ENCODE measurements at places on chromosomes 12 and 14.

GRCh38 chr14:55433880-55434804, 6.3 kb downstream of the TBPL2 start:
- DNase-seq = no peak

GRCh38 chr12:116599285-116600136, 40.3 kb downstream of the MAP1LC3B2 start:
- peak; percentile 82 for DNase-seq

DNA sequence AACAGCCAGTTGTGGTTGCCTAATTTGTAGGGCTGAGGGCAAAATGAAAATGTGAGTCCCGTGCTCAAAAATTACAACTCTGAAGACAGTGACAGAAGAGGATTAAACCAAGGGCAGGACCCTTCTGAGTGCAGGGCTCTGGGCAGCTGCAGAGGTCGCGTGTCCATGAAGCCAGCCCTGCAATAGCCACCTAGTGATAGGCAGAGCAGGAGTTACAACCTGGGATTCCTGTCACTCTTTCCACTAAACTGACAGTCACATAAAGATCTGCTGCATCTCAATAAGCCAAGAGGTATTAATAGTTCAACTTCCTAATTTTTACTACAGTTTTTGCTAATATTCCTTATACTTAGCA, 94.1 kb downstream of the SLC2A13 start:
- no peak for DNase-seq

DNA sequence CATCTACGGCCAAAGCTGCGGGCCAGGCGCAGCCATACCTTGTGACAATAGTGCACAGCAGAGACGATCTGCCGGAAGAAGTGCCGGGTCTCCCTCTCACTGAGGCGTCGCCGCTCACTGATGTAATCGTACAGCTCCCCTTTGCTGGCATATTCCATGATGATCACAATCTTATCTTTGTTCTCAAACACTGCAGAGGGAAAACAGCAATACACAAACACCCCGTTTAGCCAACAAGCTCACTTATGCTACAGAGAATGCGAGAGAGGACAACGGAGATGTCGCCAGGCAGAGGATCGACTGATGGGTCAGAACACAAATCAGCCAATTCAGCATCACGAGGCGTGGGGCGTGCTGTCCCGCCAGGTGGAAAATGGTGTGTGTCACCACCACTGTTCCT, 52.1 kb downstream of the NUAK1 start:
- no peak for DNase-seq

- DNase-seq = no peak
Observed at GRCh38 chr14:66009089-66009488, 477.1 kb upstream of the CCDC196 start.

GRCh38 chr12:101698800-101699347, 1.4 kb downstream of the CHPT1 start:
- peak; percentile 14 for DNase-seq

DNA sequence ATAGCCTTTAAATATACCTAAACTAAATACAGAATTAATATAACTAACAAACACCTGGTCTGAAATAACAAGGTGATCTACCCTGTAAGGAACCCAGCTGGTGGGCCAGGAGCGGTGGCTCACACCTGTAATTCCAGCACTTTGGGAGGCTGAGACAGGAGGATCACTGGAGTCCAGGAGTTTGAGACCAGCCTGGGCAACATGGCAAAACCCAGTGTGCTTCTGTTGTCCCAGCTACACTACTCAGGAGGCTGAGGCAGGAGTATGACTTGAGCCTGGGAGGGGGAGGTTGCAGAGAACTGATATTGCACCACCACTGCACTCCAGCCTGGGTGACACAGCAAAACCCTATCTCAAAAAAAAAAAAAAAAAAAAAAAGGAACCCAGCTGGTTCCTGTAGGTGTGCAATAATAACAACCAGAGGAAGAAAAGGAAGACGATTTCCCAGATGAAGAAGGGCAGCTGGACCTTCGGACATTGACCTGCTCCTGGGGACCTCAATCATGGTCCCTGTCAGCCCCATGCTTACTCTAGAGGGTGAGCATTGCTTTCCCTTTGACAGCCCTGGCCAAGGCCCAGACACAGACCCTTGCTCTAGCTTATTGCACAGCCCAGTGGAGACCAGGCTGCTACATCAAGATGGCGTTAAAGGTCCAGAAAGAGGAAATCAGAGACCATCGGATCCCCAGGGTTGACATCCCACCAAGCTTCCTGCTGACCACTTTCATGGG, 5.4 kb downstream of the FOS start:
- DNase-seq = no peak
